ENCODE measurements at places on chromosomes 16 and 17.

- H3K27me3 ChIP-seq = no peaks in the 10 kb centered on the region
- peaks cover 1% of the 10 kb centered on the region for H3K36me3 ChIP-seq
- H3K27ac ChIP-seq = no peak overlapping the region
- no peak overlapping the region for H3K4me3 ChIP-seq
- no peaks in the 10 kb centered on the region for H3K4me1 ChIP-seq
- no peak for DNase-seq
Observed at GRCh38 chr17:76296186-76296585, 11.9 kb downstream of the QRICH2 start.

GRCh38 chr17:16881239-16881924, 90.5 kb downstream of the TNFRSF13B start:
- H3K36me3 ChIP-seq = no peaks in the 10 kb centered on the region
- H3K4me3 ChIP-seq = no peak overlapping the region
- H3K27ac ChIP-seq = no peak overlapping the region
- peaks cover 36% of the 10 kb centered on the region for H3K27me3 ChIP-seq

DNA sequence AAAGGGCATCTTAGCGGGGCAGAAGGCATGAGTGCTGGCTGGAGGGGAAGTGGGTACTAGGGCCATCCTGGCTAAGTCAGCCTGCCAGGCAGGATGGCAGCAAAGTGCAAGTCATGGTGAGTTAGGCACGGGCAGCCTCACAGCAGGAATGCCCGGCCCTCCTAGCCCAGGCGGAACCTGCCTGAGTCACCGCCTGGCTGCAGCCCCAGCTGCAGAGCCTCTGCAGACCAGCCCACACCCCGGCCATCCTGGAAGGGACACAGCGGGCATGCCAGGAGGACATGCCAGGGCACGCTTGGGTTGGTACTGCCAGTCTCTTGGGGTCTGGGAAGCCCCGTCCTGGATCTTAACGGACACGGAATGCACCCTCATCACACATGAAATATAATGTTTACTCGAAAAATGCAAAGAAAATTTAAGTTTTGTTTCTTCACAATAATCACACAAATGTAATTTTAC, 5.0 kb upstream of the ALDH3A1 start:
- no peaks in the 10 kb centered on the region for H3K4me1 ChIP-seq
- DNase-seq = no peak
- no peaks in the 10 kb centered on the region for H3K36me3 ChIP-seq

DNA sequence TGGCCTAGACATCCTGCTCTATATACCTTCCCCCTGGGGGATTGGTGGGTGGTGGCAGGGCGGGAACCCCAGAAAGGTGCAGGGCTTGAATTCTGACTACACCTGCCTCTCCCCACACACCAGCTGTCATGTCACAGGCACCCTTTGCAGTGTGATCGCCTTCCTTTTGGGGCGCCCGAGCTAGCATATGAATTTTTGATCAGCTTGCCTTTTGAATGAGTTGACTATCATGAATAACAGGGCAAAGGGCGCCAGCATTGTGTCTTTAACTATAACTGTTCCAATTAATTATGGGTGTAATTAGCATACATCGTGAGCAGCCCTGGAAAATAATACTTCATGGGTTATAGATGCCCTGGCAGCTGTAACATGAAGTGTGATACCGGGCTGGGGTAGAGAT, 72.7 kb downstream of the CYLD start:
- H3K27ac ChIP-seq = no peak overlapping the region
- peaks cover 23% of the 10 kb centered on the region for H3K27me3 ChIP-seq
- H3K36me3 ChIP-seq = peaks cover 3% of the 10 kb centered on the region
- no peaks in the 10 kb centered on the region for H3K4me1 ChIP-seq
- DNase-seq = no peak
- H3K4me3 ChIP-seq = no peak overlapping the region

- peaks cover 2% of the 10 kb centered on the region for H3K36me3 ChIP-seq
- peaks cover 6% of the 10 kb centered on the region for H3K27me3 ChIP-seq
- no peak for DNase-seq
- no peak overlapping the region for H3K27ac ChIP-seq
Observed at GRCh38 chr17:20935740-20936139, 107.1 kb downstream of the USP22 start.

DNA sequence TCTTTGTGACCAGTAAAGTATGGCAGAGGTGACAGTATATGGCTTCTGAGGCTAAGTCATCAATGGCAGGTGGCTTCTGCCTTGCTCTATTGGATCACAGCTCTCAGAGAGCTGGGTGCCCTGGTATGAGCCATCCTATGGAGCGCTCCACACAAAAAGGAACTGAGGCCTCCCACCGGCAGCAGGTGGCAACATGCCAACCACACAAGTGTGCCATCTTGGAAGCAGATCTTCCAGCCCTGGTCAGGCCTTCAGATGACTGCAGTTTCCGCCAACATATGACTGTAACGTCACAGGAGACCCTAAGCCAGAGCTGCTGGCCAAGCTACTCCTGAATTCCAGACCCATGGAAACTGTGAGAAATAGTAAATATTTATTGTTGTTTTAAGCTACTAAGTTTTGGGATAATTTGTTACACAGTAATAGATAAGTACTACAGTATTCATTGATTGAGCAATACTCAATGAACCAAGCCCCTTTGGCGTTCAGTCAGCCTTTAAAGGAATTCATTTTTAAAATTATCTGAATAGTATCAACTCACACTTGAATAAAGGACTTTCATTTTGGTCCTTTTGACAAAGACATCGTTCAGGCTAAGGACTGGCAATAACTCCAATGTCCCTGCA, 69.4 kb upstream of the LHX1 start:
- H3K27ac ChIP-seq = no peak overlapping the region
- no peaks in the 10 kb centered on the region for H3K4me1 ChIP-seq
- no peaks in the 10 kb centered on the region for H3K36me3 ChIP-seq
- no peak for DNase-seq
- peaks cover 33% of the 10 kb centered on the region for H3K27me3 ChIP-seq

GRCh38 chr17:47204722-47205418, 4.3 kb upstream of the MYL4 start:
- H3K4me1 ChIP-seq = peaks cover 57% of the 10 kb centered on the region
- peak overlapping the region; percentile 95 for H3K27ac ChIP-seq
- H3K27me3 ChIP-seq = no peaks in the 10 kb centered on the region
- peaks cover 3% of the 10 kb centered on the region for H3K36me3 ChIP-seq
- no peak for DNase-seq
- peak overlapping the region; percentile 67 for H3K4me3 ChIP-seq

- no peaks in the 10 kb centered on the region for H3K4me1 ChIP-seq
- H3K27me3 ChIP-seq = peaks cover 14% of the 10 kb centered on the region
- no peak overlapping the region for H3K27ac ChIP-seq
Observed at GRCh38 chr16:87816507-87817100, 50.8 kb upstream of the KLHDC4 start.

DNA sequence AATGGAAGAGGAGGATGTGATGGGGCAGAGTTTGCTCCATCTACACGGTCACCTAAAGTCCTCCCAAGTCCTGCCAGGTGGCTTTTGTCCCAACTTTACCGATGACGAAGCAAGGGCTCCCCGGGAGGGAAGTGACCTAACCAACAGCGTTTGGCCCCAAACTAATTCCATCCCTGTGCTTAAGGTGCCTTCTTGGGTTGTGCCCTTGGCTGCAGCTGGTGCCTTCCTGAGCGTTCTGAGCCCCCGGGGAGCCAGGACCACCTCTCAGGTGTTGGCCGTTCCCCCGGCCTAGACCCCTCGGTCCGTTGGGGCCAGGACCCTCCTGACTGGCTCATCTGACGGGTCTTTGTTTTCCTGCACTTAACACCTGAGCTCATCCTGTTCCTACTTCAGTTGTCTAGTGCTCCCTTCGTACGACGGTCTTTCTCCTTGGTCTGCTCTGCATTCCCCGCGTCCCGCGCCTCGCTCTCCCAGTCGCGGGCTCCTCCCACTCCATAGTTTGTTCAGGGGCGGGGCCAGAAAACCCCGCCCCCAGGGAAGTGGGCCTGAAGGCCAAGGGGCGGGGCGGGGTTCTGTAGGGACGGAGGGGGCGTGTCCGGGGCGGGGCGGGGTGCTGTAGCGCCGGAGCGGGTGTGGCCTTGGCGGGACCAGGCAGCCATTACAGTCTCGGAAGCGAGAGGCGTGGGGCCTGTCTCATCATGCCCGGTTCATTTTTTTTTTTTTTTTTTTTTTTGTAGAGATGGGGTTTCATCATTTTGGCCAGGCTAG, 822 bp upstream of the ZSCAN10 start:
- H3K36me3 ChIP-seq = peaks cover 11% of the 10 kb centered on the region
- H3K4me3 ChIP-seq = peak overlapping the region; percentile 64
- no peak overlapping the region for H3K27ac ChIP-seq

GRCh38 chr16:51048544-51048943, 102.5 kb downstream of the SALL1 start:
- no peaks in the 10 kb centered on the region for H3K27me3 ChIP-seq
- no peak for DNase-seq
- no peaks in the 10 kb centered on the region for H3K36me3 ChIP-seq
- no peak overlapping the region for H3K4me3 ChIP-seq
- no peak overlapping the region for H3K27ac ChIP-seq
- no peaks in the 10 kb centered on the region for H3K4me1 ChIP-seq

- peaks cover 7% of the 10 kb centered on the region for H3K4me1 ChIP-seq
- peaks cover 41% of the 10 kb centered on the region for H3K27me3 ChIP-seq
- peak overlapping the region; percentile 11 for H3K27ac ChIP-seq
Observed at GRCh38 chr17:69581061-69581961, 166.8 kb downstream of the MAP2K6 start.

- H3K27ac ChIP-seq = peak overlapping the region; percentile 30
- no peaks in the 10 kb centered on the region for H3K27me3 ChIP-seq
- peaks cover 67% of the 10 kb centered on the region for H3K36me3 ChIP-seq
- peaks cover 20% of the 10 kb centered on the region for H3K4me1 ChIP-seq
- no peak overlapping the region for H3K4me3 ChIP-seq
Observed at GRCh38 chr16:57062329-57062728, 30.1 kb upstream of the CPNE2 start.

DNA sequence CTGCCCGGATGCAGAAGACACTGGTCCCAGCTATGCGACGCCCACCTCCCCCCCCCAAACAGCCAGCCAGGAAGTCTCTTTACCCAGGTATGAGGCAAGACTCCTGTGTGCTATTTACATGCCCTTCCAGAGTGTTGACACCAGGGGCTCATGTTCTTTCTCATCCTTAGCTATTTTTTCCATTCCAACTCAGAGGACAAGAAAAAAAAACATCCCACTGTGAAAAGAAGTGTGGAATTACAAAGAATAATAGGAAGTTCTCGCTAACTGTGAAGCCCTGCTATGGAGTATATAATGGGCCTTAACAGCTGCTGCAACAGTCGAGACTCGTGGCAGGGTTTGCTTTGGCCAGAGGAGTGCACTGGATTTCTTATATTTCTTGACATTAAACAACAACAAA, 584.9 kb downstream of the CDH13 start:
- no peak overlapping the region for H3K27ac ChIP-seq
- DNase-seq = no peak
- H3K4me1 ChIP-seq = no peaks in the 10 kb centered on the region
- no peak overlapping the region for H3K4me3 ChIP-seq
- H3K27me3 ChIP-seq = peaks cover 8% of the 10 kb centered on the region
- peaks cover 1% of the 10 kb centered on the region for H3K36me3 ChIP-seq

GRCh38 chr17:7588553-7589203, 1.2 kb downstream of the SOX15 start:
- H3K27me3 ChIP-seq = no peaks in the 10 kb centered on the region
- no peak overlapping the region for H3K4me3 ChIP-seq
- peaks cover 28% of the 10 kb centered on the region for H3K36me3 ChIP-seq
- no peak overlapping the region for H3K27ac ChIP-seq
- DNase-seq = no peak

- no peak for DNase-seq
- H3K4me1 ChIP-seq = peaks cover 14% of the 10 kb centered on the region
- H3K27me3 ChIP-seq = no peaks in the 10 kb centered on the region
- peaks cover 41% of the 10 kb centered on the region for H3K36me3 ChIP-seq
- no peak overlapping the region for H3K4me3 ChIP-seq
Observed at GRCh38 chr16:3389663-3390338, 11.0 kb downstream of the ZSCAN32 start.

DNA sequence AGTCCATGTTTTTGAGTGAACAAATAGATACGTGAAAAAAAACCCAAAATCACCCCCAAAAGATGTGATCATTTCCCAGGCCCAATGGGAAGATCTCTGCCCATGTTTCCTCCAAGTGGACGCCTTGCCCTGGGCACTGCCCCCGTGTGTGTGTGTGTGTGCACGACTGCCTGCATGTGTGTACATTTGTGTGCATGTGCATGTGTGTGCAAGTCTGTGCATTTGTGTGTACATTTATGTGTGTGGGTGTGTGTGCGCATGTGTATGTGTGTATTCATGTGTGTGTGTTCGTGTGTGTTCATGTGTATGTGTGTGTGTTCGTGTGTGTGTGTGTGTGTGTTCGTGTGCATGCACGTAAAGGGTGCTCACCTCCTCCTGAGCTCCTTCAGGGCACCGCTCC, 16.8 kb upstream of the LRRC37A3 start:
- H3K4me3 ChIP-seq = no peak overlapping the region
- peaks cover 16% of the 10 kb centered on the region for H3K4me1 ChIP-seq
- DNase-seq = no peak

DNA sequence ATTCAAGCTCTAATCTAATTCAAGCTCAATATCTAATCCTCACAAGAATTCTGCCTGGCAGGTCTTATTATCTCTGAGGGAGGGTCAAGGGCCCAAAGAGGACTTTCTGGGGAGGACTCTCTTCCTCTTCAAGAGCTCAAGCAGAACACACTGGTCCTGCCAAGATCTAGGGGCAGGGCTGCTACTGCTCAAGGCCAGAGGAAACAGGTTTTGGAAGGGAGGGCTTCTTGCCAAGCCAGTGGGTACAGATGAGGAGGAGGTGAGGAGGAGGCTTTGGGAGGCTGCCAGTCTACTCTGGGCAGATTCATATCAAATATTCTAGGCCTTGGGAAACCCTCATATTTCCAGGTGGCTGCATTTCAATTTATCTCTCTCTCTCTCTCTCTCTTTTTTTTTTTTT, 51.8 kb upstream of the IL34 start:
- no peak overlapping the region for H3K4me3 ChIP-seq
- no peaks in the 10 kb centered on the region for H3K27me3 ChIP-seq
- no peak for DNase-seq
- peaks cover 2% of the 10 kb centered on the region for H3K36me3 ChIP-seq
- H3K4me1 ChIP-seq = no peaks in the 10 kb centered on the region

DNA sequence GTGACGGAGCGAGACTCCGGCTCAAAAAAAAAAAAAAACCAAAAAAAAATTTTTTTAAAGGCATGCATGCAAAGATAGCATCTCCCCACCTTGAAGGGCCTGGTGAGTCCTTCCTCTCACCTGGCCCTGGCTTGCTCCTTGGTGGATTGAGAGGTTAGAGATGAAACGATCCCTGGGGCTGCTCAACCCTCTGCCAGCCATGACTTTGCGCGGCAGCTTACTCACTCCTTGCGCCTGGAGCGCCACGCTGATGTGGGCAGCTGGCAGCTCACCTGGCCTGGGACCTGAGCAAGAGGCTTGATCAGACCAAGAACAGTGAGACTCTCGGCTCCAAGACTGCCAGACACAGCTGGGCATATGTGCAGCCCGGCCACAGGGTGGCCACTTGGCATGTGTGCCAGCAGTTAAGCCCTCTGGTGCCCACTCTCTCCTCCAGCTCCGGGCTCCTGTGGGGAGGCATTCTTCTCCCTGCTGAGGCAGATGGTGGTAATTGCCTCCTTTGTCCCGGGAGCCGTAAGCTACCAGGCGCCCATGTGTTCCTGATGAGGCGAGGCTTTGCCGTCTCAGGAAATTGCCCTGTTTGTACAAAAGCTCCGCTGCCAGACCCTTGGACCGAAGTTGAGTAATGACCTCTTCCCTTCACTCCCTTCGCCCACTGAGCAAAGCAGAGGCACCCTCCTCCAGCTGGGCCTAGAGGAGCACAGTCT, 5.1 kb upstream of the EVPL start:
- H3K27me3 ChIP-seq = no peaks in the 10 kb centered on the region
- no peak overlapping the region for H3K4me3 ChIP-seq
- no peak overlapping the region for H3K27ac ChIP-seq
- no peak for DNase-seq
